ENCODE measurements at places on chromosomes 6 and 20.

DNA sequence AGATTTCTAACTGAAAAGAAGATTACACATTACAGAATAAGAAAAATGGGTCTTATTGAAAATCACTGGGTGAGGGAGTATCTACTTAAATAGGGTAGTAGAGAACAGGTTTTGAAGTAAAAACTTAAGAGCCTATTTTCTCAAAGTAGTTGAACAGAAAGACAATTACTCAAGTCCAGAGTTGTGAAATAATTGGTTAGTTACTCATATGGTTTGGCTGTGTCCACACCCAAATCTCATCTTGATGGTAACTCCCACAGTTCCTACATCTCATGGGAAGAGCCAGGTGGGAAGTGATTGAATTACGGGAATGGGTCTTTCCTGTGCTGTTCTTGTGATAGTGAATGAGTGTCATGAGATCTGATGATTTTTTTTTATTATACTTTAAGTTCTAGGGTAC, 1035.3 kb upstream of the GJE1 start:
- DNase-seq = no peak

GRCh38 chr20:38321959-38322598, 18.1 kb downstream of the BPI start:
- DNase-seq = peak; percentile 25

GRCh38 chr6:125480571-125480970, 178.8 kb upstream of the HDDC2 start:
- no peak for DNase-seq

- no peak for DNase-seq
Observed at GRCh38 chr6:168782187-168782751, 341.3 kb downstream of the SMOC2 start.

GRCh38 chr20:62636446-62636845, 5.9 kb upstream of the SLCO4A1 start:
- no peak for DNase-seq

GRCh38 chr6:53151676-53152075, 3.0 kb upstream of the GCM1 start:
- DNase-seq = no peak

DNA sequence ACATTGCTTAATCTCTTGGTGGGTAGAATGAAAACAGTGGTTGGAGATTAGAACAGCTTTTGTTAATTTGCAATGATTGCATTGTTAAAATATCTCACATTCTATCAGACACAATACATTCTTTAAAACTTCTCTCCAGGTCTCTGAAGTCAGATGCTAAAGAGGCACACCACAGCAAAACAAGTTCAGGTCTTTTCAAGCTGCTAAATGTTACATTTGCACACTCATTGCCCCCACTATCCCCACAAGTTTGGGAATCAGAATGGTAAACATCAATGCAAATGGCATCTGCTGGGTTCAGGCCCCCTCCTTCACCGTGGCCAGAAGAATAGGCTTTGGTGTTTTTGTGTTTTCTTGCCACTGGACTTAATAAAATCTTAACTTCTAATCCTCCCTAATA, 10.1 kb upstream of the HAO1 start:
- no peak for DNase-seq
